ENCODE measurements at places on chromosomes 16 and 17.

- no peak for DNase-seq
Measured at GRCh38 chr17:50047488-50048126, 8.3 kb upstream of the ITGA3 start.

DNA sequence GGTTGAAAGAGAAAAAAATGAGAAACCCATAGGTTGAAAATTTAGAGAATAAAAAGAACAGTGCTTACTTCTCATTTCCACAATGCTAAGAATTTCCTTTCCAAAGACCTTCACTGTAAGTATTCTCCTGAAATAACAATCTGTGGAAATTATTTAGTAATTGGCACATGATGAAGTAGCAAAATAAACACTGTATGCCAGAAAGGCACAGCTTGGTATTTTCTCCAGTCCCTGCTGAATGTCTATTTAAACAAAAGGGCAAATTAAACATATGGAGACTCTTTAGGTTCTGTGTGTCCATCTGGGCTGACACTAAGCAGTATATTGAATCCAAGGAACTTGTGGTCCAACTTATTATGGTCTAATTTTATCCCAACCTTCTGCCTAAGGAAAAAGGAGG is 46.1 kb downstream of the CHCT1 start:
- DNase-seq, result no peak

DNA sequence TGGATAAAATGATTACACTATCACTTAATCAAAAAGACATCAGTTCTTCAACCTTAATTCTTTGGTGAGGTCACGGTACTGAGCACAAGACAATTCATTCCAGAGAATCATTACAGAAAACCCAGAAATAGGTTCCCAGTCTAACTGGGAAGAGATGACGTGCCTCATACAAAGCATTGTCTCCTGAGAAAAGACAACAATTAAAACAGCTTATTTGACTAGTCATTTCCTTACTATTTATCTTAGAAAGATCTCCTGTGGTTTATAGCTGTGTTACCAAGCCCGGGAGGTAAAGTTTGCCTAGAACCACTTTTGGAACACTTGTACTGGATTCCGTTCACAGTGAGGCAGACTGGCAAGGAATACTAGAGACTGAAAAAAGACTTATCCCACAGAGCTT is 5.1 kb downstream of the PHF12 start:
- DNase-seq, result no peak

DNA sequence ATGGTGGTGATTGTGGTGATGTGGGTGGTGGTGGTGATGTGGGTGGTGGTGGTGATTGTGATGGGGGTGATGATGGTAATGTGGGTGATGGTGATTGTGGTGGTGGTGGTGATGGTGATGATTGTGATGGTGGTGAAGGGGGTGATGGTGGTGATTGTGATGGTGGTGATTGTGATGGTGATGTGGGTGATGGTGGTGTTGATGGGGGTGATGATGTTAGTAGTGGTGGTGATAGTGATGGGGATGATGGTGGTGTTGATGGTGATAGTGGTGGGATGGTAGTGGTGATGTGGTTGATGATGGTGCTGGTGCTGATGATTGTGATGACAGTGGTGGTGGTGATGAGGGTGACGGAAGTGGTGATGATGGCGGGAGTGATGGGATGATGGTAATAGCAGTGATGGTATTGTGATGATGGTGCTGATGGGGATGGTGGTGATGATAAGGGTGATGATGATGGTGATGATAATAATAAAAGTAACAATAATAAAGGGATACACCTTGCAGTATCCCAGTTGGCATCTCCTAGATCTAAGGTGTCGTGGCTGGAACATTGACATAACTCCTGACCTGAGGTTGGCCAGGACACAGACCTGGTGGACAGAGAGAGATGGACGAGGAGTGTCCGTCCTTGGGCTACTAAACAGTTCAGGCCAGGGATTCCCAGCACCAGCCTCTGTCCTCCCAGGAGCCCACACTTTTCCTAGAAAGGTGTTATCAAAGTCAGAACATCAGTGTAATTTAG is 344.5 kb downstream of the SEC14L1 start:
- DNase-seq, result no peak

- no peak for DNase-seq
Measured at GRCh38 chr17:71325886-71326285, 794.9 kb upstream of the SOX9 start.

DNA sequence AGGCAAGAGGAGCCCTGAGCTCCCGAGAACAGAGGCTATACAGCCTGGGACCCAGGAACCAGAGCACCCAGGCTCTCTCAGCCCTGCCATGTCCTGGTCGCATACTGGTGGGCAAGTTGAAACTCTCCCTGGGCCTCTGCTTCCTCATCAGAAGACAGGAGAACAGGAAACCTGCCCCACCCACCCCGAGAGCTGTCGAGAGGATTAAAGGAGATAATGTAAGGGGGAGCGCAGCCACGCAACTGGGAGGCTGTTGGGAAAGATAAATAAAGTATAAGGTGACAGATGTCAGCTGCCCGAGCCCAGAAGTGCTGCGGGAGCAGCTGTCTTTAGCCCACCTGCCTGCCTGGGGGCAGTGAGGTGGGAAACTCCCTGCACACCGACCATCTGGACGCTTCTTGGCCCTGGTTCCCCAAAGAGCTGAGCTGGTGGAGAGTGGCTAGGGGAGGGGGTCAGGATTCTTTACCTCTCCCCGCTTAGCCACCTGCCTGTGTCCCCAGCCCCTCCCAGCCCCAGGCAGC is 6.8 kb downstream of the KIF19 start:
- peak; percentile 68 for DNase-seq

GRCh38 chr16:8634991-8635736 is 13.7 kb downstream of the METTL22 start:
- DNase-seq, result no peak

DNA sequence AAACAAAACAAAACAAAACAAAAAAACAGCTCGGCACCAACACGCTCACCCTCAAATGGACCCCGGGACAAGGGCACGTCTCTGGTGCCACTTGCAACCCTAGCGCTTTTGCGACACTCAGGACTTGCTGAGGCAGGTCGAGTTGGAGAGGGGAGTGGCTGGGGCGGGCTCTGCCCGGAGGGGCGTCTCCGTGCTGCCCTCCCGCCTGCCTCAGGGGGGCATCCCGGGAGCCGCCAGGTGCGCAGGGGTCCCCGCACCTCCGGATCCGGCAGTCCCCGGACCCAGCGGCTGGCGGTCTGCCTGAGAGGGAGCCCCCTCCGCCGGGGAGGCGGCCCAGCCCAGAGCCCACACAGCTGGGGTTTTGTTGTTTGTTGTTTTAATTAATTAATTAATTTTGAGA is at the start of gene SLC52A1:
Gene SLC52A1, minus strand, starts transcription at position 112 of the 400 bp plus-strand sequence. CDS start 820 bp downstream, outside the sequence.
- DNase-seq, result no peak

GRCh38 chr16:53745086-53745485 is 41.1 kb downstream of the FTO start:
- no peak for DNase-seq

DNA sequence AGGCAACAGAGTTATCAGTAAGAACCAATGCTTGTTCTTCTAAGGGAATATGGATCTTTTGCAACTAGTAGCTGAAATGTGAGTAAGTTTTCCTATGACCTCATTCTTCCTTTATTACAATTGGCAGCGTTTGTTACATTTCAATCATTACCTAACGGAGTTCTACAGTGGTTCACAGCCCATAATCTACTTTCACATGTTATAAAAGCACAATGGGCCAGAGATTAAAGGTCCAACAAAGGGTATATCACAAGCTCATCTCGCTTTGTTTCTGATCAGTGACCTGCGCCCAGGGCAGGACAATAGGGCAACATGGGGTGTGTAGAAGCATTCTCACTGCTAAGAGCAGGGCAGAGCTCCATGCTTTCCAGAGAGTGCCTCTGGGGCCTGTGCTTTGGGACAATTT is 279.9 kb upstream of the DYNLRB2 start:
- no peak for DNase-seq

DNA sequence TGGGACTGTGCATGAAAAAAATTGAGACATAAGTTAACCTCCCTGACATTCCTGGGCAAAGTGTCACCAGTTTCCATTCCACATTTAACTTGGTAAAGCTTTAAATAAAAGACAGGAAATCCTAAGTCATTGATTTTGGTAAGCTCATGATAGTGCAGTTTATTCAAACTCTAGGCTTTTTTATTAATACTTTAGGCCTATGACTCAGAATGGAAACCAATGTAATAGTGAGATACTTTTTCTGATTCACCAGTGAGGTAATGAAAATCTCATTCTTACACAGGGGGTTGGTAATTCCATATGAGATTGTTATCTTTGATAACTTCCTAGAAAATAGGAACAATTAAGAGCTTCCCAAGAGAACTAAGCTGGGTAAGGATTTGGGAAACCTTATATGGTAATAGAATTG is 91.1 kb downstream of the NLK start:
- DNase-seq, result no peak

GRCh38 chr17:83090444-83091256 is 11.2 kb downstream of the METRNL start:
- no peak for DNase-seq

DNA sequence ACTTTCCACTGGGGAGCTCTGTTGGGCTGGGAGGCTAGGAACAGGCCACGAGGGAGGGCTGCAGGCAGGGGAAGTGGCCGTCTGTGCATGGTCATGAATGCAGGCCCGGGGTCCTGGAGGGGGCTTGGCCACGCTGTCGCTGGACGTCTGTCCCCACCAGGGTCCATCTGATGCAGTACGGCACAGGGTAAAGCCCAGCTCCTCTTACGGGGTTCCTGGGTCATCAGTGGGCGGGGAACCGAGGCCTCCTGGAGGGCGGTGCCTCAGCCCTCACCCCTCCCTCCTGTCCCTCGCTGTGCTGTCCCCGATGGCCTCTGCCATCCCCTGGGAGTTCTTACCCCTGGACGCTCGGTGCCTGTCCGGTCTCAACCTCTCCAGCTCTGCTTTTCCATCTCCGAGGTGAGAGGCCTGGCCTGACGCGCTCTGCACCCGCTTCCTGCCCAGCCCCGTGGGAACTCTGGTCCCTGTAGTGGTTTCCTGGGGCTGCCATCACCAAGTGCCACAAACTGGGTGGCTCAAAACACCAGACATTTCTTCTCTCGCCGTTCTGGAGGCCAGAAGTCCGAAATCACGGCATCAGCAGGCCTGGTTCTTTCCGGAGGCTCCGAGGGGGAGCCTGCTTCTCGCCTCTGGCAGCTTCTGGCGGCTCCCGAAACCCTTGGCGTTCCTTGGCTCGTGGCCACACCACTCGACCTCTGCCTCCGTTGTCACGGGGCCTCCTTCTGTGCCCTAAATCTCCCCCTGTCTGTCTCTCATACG is 182.8 kb downstream of the SEC14L1 start:
- DNase-seq, result no peak

- DNase-seq, result no peak
Measured at GRCh38 chr16:81756615-81757356, 22.3 kb upstream of the PLCG2 start.

GRCh38 chr17:79560527-79560926 is 50.3 kb downstream of the RBFOX3 start:
- no peak for DNase-seq

DNA sequence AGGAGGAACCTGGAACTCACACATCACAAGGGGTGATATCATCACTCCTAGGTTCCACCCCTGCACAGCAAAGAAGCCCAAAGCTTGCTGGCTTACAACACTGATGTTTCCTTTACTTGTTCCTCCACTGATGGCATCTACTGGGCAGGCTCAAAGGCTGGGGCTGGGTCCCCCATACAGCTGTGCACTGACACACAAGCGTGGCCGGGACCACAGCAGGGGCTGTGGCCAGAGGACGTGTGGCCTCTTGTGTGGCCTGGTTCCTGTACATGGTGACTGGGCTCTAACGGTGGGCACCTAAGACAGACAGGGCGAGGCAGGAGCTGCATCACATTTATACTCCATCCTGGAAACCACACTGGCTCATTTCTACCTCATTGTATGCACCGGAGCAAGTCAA is 264.4 kb upstream of the FOXF1 start:
- no peak for DNase-seq

DNA sequence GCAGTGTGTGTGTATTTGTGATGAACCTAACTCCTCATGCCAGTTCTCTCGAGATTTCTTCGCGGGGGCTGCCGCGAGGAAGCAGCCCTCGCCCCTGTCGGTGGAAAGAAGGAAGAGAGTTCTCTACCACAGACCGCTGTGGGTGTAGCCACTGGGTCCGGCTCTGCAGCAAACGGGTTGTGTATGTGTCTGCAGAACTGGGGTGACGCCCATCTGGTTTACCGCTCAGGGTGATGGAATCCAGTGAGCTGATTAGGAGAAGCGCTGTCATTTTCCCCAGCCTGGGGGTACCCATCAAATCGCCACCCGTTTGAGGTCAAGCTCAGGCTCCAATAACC is 7.7 kb downstream of the CORO6 start:
- DNase-seq, result no peak

DNA sequence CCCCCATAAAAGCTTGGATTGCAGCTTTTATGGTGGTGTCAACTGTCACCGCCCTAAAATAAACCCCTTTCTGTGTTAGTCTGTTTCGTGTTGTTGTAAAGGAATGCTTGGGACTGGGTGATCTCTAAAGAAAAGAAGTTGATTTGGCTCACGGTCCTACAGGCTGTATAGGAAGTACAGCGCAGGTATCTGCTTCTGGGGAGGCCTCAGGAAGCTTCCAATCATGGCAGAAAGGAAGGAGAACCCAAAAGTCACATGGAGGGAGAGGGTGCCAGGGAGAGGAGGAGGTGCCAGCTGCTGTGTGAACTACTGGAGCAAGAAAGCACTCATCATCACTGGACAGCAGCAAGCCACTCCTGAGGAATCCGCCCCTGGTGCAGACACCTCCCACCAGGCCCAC is 5.9 kb upstream of the CACNA1H start:
- no peak for DNase-seq

Measured in COR-L47 (cell line).